ENCODE measurements at places on chromosomes 5 and 9.
A peak's percentile ranks its signal among the peaks of the same experiment; 100 is the strongest.

- no peak for DNase-seq
- H3K4me3 ChIP-seq: no peak overlapping the region
- H3K27ac ChIP-seq: peak overlapping the region; percentile 85
- H3K4me1 ChIP-seq: peaks cover 47% of the 10 kb centered on the region
- no peaks in the 10 kb centered on the region for H3K27me3 ChIP-seq
Measured at GRCh38 chr9:77751341-77752091, 103.4 kb upstream of the GNA14 start.

DNA sequence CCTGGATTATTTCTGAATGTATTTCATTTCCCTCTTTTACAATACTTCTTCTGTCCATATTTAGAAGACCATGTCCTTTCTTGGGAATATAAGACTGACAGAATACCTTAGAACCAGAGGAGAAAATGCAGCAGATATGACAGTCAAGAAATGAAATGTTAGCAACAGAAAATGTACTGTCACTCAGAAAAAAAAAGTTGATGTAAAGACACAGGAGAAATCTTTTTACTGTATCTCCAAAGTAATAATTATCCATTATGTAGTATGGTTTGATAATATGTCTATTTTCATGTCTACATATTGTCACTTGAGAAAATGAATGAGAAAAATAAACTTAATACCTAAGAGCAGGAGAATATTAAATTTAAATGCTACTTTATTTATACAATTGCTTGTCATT lies 652.1 kb downstream of the GABRG2 start:
- no peaks in the 10 kb centered on the region for H3K4me1 ChIP-seq
- no peak overlapping the region for H3K27ac ChIP-seq
- H3K4me3 ChIP-seq: no peak overlapping the region
- peaks cover 2% of the 10 kb centered on the region for H3K36me3 ChIP-seq
- H3K27me3 ChIP-seq: no peaks in the 10 kb centered on the region
- DNase-seq: no peak

GRCh38 chr9:112574008-112574407 lies 87.4 kb downstream of the KIAA1958 start:
- H3K36me3 ChIP-seq: peaks cover 16% of the 10 kb centered on the region
- H3K27ac ChIP-seq: no peak overlapping the region
- H3K27me3 ChIP-seq: no peaks in the 10 kb centered on the region
- H3K4me1 ChIP-seq: no peaks in the 10 kb centered on the region

DNA sequence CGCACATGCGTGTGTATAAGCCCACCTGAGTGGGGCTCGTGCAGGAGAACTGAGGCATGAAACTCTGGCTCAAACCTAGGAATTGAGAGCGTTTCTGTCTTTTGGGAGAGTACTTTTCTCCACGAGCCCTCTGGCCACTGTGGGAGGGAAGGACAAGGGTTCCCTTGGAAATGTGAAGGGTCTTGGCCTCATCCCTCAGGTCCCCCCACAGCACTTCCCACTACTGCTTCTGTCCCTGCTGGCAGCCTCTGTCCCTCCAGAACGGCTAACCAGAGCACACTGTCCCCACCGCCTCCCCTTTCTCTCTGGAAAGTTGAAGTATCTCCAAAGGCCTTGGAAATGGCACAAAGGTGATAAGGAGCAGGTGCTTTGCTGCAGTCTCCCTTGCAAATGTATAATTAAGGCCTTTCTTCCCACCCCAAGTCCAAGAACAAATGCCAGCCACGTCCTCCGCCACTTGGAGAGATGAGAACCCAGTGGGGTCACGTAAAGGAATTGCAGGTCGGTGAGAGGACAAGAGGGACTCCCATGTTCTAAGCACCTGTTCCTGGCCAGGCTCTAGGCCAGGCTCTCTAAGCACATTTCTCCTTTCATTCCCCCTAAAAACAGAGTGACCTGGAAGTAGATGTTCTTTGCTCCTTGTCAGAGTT lies 107.9 kb upstream of the LMX1B start:
- no peak overlapping the region for H3K4me3 ChIP-seq
- peaks cover 16% of the 10 kb centered on the region for H3K4me1 ChIP-seq
- no peak overlapping the region for H3K27ac ChIP-seq
- no peaks in the 10 kb centered on the region for H3K27me3 ChIP-seq

All from osteocyte (in vitro differentiated cells).